AG04450 (cell line): ENCODE measurements at places on chromosomes 2 and 18.

DNA sequence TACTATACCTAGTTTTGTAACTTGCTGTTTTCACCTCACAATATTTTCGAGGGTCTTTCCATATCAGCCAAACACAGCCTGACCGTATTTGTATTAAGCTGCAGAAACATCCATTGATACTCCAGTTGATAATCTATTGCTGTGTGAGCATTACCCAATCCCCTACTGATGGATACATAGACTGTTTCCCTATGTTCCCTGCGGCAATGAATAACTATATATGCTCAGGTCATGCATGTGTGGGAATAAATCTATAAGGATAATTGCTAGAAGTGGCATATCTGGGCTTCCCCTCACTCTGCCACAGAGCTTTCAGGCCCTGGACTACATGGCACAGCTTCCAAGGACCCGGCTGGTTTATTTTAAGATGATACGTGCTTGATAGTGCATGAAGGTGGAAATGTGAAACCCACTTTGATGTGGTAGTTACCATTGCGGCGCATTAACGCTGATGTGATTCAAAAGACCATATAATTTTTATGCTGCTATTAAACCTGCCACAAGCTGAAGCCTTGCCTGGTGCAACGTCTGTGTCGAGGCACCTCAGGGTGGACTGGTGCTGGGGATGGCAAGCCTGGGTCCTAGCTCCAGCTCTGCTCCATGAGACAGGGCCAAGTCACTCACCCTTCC, 130.8 kb upstream of the MSH6 start:
- no peak for DNase-seq

GRCh38 chr18:12470382-12471075, 62.8 kb downstream of the PRELID3A start:
- DNase-seq: no peak

DNA sequence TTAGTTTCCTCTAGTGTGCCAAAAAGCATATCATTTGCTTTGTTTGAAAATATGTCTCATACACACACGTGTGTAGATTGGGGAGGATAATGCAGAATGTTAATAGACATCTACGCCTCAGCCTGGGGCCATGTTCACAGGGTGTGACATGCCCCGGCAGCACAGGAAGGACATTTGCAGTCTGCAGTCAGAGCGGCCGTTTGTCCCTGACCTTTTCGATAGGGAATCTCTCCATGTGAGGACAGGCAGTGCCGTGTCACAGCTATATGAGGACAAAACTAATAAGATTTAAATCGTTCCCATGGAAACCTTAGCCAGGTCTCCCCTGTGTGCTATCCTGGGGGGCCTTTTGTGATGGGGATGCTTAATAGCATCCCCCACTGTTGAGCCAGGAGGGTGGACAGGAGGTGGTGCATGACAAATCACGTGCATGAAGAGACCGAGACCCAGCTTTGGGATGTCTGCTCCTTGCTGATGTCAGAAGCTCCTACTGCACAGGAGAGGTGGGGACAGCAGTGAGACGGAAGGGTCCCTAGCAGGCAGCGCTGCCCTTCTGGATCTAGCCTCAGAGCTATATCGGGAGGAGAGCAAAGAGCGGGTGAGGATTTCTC, 100.6 kb downstream of the RNF144A start:
- DNase-seq: no peak

- DNase-seq: no peak
Observed at GRCh38 chr2:2102866-2103653, 228.0 kb downstream of the MYT1L start.

GRCh38 chr2:20213651-20214565, 11.0 kb downstream of the SDC1 start:
- no peak for DNase-seq

GRCh38 chr2:80053522-80054345, 250.8 kb downstream of the LRRTM1 start:
- no peak for DNase-seq

- no peak for DNase-seq
Observed at GRCh38 chr2:203741566-203741965, 35.1 kb downstream of the CD28 start.

GRCh38 chr18:12049978-12050811, 43.4 kb upstream of the ANKRD62 start:
- no peak for DNase-seq

GRCh38 chr2:237060534-237061312, 25.0 kb upstream of the COPS8 start:
- peak; percentile 30 for DNase-seq

GRCh38 chr18:5729983-5730699, 165.2 kb downstream of the TMEM200C start:
- DNase-seq: no peak

DNA sequence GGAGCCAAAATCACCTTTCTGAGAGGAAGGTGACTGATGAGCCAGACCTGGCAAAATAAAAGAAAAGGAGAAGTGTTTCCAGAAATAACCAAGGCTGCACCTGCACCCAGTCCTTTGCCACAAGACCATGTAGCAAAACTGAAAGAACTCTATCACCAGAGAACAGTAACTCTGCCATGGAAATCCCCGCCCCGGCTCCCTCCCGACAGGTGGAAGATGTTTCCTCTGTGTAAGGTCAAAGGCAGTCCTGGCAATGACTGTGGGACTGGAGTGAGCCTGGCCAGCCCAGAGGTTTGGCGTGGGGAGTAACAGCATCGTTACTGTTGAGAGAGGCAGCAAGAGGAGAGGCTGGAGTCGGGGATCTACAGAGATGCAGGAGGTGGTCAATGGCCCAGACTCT, 42.3 kb downstream of the SPRED2 start:
- DNase-seq: no peak

DNA sequence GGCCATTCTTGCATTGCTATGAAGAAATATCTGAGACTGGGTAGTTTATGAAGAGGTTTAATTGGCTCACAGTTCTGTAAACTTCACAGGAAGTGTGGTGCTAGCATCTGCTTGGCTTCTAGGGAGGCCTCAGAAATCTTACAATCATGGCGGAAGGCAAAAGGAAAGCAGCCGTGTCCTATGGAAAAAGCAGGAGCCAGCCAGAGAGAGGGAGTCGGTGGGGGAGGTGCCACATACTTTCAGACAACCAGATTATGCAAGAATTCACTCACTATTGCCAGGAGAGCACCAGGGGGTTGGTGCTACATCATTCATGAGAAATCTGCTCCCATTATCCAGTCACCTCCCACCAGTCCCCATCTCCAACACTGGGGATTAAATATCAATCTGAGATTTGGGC, 64.1 kb downstream of the CPS1 start:
- DNase-seq: no peak

- no peak for DNase-seq
Observed at GRCh38 chr18:47175283-47175897, 774 bp downstream of the IER3IP1 start.

DNA sequence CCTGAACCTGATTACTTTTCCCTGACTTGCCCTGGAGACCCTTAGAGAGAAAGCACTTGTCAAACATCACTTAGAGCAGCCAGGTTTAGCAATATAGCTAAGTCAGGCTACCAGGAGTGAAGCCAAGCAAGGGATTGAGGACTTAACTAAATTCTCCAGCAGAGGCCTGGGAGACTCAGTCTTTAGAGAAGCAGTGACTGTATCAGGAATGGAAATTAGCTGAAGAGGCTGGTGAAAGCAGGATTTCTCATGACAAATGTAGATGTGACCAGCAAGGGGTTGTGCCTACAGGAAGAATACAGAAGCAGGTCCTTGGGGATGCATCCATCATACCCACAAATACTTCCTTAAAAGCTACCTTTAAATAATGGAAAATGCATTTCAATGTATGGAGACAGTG, 368.9 kb upstream of the MEIS1 start:
- DNase-seq: no peak

DNA sequence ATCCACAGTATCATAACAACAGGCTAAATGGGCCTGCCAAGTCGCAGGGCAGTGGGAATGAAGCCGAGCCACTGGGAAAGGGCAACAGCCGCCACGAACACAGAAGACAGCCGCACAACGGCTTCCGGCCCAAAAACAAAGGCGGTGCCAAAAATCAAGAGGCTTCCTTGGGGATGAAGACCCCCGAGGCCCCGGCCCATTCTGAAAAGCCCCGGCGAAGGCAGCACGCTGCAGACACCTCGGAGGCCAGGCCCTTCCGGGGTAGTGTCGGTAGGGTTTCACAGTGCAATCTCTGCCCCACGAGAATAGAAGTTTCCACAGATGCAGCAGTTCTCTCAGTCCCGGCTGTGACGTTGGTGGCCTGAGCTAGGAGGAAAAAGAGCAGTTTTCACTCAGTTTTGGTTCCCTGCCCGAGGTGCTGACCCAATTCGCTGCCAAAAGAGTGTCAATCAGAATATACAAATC, 32.2 kb downstream of the KCTD18 start:
- no peak for DNase-seq

GRCh38 chr18:43389163-43389562, 111.9 kb upstream of the SYT4 start:
- no peak for DNase-seq

DNA sequence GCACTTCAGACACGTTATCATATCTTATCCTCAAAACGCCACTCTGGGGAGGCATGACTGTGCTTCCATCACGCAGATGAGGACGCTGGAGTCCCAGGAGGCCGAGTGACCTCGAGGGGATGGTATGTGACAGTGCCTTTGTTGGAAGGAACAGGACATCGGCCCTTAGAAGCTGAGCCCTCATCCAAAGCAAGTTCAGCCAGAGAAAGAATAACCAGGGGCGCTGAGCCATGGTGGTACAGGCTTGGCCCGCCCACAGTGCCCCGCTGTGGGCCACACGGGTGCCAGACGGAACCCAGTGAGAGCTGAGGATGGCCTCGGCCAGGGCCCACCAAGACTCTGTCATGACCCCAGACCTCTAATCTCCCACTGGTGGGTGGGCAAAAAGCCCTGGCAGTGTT, 31.3 kb downstream of the HS1BP3 start:
- DNase-seq: no peak

- DNase-seq: no peak
Observed at GRCh38 chr2:203987959-203988358, 51.4 kb downstream of the ICOS start.

DNA sequence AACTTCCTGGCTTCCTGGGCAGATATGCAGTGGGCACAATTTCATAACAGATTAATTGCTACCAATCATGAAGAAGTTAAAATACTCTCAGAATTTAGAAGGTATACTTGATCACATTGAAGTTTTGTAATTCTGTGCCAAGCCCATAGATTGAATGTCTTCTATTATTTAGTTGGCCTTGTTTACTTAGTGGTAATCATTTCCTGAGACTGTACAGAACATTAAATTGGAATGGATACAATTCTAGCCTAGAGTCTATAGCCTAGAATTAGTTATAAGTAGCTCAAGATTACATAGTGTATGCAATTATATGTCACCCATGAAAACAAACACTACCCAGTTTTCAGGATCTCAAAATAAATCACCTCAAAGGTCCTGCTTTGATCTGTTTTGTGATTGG, 615.8 kb downstream of the XIRP2 start:
- no peak for DNase-seq

- DNase-seq: peak; percentile 39
Observed at GRCh38 chr18:22434973-22435608, 17.4 kb upstream of the CTAGE1 start.

DNA sequence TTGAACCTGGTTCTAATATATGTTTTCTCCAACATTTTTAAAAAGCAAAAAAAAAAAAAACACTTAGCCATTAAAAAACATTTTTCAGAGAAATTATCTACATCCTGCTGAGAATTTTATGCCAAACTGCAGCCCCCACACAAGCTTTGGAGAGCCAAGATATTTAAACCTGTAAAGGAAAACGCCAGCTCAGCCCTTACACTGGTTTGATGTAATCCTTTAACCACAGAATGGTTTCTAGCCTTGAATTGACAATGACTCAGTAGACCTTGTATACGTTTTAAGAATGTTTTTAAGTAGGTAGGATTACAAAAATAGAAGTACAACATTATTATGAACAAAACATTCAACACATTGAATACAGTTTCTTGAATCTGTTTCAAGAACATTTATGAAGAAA, 113.6 kb downstream of the BABAM2 start:
- DNase-seq: peak; percentile 72

- no peak for DNase-seq
Observed at GRCh38 chr2:188506843-188507242, 215.2 kb downstream of the GULP1 start.

- DNase-seq: no peak
Observed at GRCh38 chr2:121611730-121612705, 37.2 kb downstream of the CLASP1 start.

DNA sequence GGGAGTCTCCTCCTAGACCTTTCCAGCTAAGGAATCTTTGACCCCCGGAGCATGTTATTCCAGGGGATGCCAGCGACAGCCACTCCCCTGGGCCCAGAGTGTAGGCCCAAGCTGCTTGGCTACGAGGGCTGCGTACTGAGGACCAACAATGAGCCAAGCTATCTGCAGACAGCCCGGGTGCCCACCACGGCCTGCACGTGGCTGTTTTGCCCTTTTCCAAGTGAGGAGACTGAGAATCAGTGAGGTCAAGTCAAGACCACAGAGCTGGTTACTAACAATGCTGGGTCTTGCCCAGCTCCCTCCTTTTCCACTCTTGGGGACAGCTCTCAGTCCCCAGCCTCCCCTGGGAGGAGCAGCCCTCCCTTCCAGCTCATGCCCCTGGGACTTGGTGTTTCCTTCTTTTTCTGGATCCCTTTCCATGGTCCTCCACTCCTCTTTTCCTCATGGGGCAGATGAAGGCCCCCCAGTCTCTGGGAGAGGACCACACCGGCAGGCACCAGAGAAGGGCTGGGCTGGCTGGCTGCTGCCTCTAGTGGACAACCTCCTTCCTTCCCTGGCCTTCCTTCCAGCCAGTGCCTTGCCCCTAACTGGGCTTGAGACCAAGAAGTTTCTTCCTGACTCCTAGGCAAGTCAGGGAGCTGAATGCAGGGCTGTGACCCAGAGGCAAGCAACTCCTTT, 550 bp upstream of the MALL start:
- DNase-seq: no peak

DNA sequence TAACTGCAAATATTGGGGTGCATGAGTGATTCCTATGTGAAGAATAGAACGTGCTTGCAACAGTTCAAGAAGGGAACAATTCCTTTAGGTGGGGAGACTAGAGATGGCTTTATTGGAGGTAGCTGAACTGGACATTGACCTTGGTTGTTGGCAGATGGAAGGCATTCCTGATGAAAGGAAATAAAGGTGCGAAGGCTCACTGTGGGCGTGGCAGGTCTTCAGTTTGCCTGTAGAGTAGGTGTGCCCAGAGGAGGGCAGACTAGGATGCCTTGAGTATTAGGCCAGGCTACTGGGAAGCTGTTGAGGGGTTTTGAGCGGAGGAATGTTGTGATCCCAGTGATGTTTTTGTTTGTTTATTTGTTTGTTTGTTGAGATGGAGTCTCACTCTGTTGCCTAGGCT, 2.8 kb downstream of the SPR start:
- no peak for DNase-seq

- no peak for DNase-seq
Observed at GRCh38 chr18:75456199-75456631, 28.7 kb upstream of the SMIM21 start.

- DNase-seq: no peak
Observed at GRCh38 chr2:102193074-102193473, 6.3 kb downstream of the IL1RL2 start.
